ENCODE measurements at places on chromosomes 3 and 15. TPM values are rescaled to one million over a fixed set of nuclear protein-coding genes. Genes with fewer than 3 reads are reported as not detected.

The CRYGS gene
- 3.1 TPM for total RNA-seq

DNA sequence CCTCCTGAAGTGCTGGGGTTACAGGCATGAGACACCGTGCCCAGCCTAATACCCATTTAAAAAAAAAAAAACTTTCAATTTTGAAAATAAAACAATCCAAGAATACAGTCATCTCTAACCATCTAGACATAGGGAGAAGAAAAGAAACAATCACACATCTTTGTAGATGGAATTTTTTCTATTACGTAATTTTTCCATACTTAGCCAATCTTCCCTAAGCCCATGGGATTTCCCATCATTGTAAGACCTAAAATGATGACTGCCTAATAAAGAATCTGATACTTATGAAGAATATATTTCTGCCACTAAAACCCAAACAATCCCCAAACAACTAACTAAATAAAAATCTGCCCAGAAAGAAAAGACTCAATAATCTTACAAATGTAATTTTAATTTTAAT, 88.7 kb downstream of the CBLB start:
- no peak for DNase-seq

- DNase-seq: no peak
These were observed 150.2 kb upstream of the MLF1 start for GRCh38 chr3:158420654-158421396.

DNA sequence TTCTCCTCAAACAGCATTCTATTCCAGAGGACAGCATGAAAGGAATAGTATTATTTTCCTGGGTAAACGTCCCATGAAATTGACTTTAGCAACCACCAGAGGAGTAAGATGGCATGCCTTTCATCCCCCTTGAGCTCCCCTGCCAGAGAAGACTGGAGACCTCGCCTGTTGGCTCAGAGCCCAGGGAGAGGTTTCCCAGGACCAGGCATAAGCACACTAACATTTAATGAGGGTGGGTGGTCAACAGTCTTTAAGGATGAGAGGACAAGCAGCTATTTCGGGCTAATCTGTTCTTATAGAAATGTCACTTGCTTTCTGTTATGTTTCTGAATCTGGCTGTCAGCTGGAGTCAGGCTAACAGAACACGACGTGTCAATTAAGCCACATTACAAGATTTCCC, 390.5 kb downstream of the GABRG3 start:
- DNase-seq: no peak

GRCh38 chr15:26866298-26867199, at the start of gene GABRA5:
Gene GABRA5, plus strand, starts transcription at chr15:26867062. Its CDS starts 2,187 bp downstream, at chr15:26869249.
- DNase-seq: no peak

DNA sequence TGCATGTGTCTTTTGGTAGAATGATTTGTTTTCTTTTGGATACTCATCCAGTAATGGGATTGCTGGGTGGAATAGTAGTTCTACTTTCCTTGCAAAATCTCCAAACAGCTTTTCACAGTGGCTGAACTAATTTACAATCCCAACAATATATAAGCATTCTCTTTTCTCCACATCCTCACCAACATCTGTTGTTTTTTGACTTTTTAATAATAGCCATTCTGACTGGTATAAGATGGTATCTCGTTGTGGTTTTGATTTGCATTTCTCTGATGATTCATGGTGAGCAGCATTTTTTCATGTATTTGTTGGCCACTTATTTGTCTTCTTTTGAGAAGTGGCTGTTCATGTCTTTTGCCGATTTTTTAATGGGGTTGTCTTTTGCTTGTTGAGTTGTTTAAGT, 55.8 kb downstream of the ST8SIA2 start:
- no peak for DNase-seq

- no peak for DNase-seq
These were observed 302.2 kb upstream of the CTDSPL start for GRCh38 chr3:37559461-37559860.

The NR2E3 gene
- total RNA-seq: not detected

The SPSB4 gene
- total RNA-seq: 1.1 TPM

The FEZF2 gene
- not detected for total RNA-seq

DNA sequence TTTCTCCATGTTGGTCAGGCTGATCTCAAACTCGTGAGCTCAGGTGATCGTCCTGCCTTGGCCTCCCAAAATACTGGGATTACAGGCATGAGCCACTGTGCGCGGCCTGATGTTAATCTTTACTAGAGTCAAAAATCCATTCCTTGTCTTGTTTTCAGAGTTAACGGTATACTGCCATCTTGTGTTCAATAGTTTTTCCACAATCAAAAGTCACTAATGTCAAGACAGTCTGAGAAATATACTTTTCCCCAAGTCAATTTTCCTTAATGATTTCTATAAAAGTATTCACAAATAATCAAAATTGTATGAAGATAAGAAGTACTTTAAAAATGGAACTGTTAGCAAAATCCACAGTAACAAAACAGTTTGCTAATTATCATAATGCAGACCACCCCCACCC, 8.5 kb downstream of the CRBN start:
- DNase-seq: no peak

DNA sequence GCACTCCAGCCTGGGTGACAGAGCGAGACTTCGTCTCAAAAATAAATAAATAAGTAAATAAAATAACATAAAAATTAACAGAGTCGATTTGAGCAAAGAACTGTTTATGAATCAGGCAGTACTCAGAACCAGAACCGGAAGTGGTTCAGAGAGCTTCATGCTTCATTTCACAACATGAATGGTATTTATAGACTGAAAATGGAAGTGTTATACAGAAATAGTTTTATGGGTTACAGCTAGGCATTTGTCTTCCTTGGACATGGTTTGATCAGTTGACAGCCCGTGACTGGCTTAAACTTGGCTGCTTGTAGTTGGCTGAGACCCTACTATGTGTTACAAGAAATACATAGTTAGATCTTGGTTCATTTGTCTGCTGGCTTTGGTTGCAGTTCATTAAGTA, 216.0 kb upstream of the MCTP2 start:
- no peak for DNase-seq

All from mesenteric fat pad (tissue), 1 donor.